Esophagus mucosa (tissue), 1 donor: ENCODE measurements at places on chromosomes 1 and 21. TPM values are rescaled to one million over a fixed set of nuclear protein-coding genes. Genes with fewer than 3 reads are reported as not detected.

Gene CYP4A11
- total RNA-seq = not detected

Gene ZBTB8A
- total RNA-seq = 3.1 TPM

DNA sequence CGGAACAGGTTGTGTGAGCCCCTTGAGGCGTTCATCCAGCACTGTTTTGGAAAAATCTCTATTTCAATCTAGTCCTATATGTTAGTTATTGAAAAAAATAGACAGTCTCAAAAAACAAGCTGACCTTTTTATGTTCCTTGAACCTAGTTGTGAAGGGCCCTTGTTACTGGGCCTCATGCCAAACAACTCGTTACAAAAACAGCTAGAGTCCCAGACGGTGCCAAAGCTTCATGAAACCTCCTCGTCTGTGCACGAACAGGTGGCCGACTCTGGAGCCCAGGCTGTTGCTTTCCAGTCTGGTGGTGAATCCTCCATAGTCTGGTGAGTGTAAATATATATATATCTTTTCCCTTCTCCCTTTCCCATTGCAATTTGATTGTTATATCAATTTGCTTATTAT lies at the start of gene CHIA:
CHIA (plus strand) TSS at position 222 of the 400 bp plus-strand sequence. CDS start 19,617 bp downstream, outside the sequence.
- ATAC-seq = no peak

- peak; percentile 70 for ATAC-seq
Observed at GRCh38 chr1:153616144-153616916, at the start of gene S100A14. Gene S100A14 (minus strand): TSS chr1:153616325. CDS start chr1:153615858, 467 bp downstream.

GRCh38 chr1:41925712-41926111 lies 7.0 kb upstream of the HIVEP3 start:
- ATAC-seq = peak; percentile 72

DNA sequence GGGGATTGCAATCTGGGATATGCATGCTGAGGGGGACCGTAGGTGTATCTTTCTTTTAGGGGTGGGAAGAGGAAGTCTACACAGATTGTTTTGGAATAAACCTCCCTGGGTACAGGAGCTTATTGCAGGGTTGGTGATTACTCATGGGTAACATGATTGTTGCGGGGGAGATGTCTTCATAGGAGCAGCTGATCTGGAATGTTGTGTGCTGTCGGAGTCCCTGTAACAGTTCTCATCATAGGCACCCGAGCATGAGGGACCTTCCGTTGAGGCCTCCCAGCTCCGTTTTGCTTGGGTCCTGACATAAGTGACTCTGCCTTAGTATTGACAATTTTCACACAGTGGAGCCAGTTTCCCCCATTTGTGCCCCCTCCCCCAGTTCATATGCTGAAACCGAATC lies 4.2 kb upstream of the PRXL2B start:
- no peak for ATAC-seq

DNA sequence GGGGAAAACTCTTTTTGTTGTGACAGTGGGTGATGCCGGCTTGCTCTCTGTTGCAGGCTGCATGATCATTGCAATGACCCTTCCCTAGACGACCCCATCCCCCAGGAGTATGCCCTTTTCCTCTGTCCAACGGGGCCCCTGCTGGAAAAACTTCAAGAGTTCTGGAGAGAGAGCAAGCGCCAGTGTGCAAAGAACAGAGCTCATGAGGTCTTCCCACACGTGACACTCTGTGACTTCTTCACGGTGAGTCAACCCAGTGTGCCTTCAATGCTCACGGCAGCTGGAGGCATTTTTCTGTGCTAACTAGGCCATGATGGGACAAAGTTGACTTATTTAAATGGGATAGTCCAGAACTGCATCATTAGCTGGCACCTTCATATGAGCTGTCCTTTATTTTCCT lies 5.7 kb downstream of the UBASH3A start:
- no peak for ATAC-seq

GRCh38 chr1:7469255-7469938 lies 301.7 kb upstream of the VAMP3 start:
- ATAC-seq = no peak

DNA sequence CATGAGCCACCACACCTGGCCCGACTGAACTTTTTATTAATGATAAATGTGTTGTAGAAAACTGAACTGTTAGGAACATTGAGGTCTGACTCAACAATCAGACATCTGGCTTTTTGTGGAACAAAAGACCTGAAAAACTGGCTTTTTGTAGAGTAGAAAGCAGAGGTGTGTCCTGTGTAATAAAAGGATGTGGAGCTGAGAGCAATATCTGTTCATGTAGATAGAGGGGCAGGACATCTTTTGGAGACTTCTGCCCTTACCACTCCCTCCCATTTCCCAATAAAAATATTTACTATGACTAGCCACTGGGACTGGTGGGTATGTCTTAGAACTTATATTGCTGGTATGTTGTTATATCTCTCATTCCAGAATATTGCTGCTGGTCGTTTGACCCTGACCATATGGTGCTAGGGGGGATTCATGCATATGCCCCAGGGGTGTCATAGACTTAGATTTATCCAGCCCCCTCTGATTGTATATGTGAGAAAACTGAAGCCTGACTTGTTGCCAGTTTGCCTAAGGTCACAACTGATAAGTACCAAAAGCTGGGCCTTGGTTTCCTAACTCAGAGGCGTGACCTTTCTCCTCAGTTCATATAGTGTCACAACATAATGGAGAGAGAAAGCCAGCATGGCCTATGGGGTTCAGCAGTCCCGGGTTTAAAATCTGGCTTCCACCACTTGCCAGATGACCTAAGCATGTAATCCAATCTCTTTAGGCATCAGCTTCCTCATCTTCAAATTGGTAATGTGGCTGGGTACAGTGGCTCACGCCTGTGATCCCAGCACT lies 33.5 kb upstream of the PIGV start:
- peak; percentile 89 for ATAC-seq
